Liver (tissue), 10 donors: ENCODE measurements at places on chromosomes 6 and 20. TPM values are rescaled to one million over a fixed set of nuclear protein-coding genes. Genes with fewer than 3 reads are reported as not detected.

DNA sequence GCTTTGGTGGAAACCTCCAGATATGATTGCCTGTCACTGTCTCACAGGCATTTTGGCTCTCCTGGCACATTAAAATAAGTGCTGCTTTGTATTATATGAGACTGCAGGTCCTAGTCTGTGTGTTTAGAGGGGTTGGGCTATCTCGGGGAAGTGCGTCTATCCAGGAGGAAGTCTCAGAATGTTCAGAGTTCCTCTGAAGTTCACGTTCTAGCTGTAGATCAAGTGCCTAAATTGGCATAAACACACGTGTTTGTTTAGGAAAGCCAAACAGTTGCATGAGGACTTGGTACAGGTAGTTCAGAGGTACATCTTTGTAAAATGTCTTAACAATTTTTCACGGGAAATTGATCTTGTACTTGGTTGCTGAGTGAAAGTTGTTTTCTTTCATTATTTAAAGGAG lies 36.4 kb upstream of the SLC22A1 start:
- DNase-seq = no peak

GRCh38 chr20:4775322-4776078 lies 53.8 kb downstream of the PRND start:
- DNase-seq = no peak

GRCh38 chr6:4717124-4717523 lies 59.1 kb upstream of the CDYL start:
- DNase-seq = no peak

DNA sequence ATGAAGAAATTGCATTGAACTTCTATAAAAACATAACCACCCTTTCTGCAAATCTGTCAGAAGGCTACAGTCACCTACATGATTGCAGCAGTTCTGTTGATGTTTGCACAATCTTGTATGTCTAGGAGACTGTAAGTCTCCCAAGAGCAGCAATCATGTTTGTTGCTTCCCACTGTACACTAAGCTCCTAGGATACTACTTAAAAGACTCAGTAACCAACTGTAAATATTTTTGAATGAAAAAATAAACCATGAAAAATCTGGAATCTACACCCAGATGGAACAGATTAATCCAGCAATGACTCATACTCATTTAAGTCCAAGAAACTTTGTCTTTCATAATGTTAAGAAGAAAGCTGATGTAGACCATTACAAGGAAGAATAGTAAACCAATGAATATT lies 168.5 kb upstream of the ATXN1 start:
- no peak for DNase-seq

GRCh38 chr20:49345524-49345923 lies 67.7 kb upstream of the ZNFX1 start:
- DNase-seq = no peak

GRCh38 chr6:166908811-166909210 lies 47.5 kb downstream of the RNASET2 start:
- no peak for DNase-seq

DNA sequence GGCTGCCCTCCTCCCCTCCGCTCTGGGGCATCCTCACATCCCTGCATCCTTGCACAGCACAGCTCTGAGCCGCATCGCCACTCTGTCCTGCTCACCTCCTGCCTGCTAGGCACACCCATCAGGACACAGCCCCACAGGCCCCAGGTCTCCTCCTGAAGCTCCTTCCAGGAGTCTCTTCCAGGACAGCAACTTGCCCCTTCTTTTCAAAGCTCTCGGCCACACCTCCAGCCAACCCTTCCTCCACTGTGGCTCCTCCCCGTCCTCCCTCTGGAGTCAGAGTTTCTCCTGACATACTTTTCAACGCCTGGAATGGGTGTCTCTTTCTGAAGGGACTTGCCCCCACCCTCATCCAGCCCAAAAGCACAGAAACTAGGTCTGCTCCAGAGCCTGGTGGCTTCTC lies 77.3 kb downstream of the SLC23A2 start:
- DNase-seq = no peak

STX7 gene
- 20.0 TPM for total RNA-seq

SOBP gene
- 5.4 TPM for total RNA-seq
